Mesendoderm (in vitro differentiated cells): ENCODE measurements at places on chromosomes 6 and 20.

- DNase-seq, result no peak
Measured at GRCh38 chr6:38552121-38552520, 87.6 kb downstream of the BTBD9 start.

DNA sequence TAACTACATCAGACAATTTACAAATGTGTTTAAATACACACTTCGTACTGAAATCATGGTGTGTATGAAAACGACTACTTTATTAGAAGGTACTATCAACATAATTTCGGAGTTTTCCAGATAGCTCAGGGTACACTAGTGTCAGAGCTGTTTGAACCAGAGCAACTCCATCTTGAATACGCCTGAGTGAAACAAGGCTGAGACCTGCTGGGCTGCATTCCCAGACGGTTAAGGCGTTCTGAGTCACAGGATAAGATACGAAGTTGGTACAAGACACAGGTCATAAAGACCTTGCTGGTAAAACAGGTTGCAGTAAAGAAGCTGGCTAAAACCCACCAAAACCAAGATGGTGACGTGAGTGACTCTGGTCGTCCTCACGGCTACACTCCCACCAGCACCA, 167.6 kb downstream of the THBS2 start:
- DNase-seq, result peak; percentile 53

GRCh38 chr6:14456941-14457340, 339.4 kb downstream of the CD83 start:
- no peak for DNase-seq

- DNase-seq, result no peak
Measured at GRCh38 chr6:142714951-142715785, 229.8 kb downstream of the HIVEP2 start.

DNA sequence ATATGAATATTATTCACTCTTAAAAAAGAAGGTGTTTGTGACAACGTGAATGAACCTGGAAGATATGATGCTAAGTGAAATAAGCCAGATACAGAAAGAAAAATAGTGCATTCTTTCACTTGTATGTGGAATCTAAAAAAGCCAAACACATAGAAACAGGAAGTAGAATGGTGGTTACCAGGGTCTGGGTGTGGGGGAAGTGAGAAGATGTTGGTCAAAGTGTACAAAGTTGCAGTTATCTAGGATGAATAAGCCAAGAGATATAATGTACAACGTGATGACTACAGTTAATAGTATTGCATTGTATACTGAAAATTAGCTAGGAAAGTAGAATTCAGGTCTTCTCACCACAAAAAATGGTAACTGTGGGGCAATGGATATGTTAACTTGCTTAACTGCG, 151.1 kb upstream of the HCRTR2 start:
- no peak for DNase-seq

GRCh38 chr6:17004269-17004668, 97.6 kb upstream of the STMND1 start:
- DNase-seq, result no peak

DNA sequence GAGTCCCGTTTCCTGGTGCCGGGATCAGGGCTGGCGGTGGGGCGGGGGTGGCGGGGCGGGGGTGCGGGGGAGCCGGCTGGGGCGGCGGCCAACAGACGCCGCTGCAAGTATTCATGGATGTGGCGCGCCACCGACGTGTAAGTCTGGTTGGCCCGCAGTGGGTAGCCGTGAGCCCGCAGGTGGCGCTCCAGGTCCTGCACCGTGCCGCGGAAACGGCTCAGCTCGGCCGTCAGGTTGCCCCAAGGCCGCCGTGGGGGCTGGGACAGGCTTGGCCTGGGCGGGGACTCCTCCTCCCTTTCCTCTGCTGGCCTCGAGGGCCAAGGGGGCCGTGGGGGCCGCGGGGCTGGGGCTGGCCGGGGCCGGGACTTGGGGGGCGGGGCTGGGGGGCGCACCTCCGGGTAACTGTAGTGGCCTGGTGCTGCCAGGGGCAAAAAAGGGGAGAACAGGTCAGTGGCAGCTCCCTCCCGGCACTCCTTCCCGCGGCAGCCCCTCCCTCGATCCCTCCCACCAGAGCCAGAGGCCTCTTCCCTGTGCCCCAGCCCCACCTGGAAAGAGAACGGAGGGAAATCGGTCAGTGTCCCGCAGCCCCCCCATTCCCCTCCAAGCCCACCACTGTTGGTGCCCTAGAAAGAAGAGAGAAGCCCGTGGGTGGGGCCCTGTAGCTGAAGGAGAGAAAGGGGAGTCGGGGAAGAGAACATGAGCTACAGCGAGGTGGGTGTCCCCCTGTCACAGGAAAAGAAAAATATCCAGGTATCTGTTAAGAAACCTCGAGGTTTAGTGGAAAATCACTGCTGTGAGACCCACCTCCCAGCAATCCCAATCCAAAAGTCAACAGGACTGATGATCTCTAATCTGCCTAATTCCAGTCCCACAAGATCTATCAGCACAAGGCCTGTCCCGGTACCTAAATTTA, 21.3 kb downstream of the TNXB start:
- peak; percentile 95 for DNase-seq

DNA sequence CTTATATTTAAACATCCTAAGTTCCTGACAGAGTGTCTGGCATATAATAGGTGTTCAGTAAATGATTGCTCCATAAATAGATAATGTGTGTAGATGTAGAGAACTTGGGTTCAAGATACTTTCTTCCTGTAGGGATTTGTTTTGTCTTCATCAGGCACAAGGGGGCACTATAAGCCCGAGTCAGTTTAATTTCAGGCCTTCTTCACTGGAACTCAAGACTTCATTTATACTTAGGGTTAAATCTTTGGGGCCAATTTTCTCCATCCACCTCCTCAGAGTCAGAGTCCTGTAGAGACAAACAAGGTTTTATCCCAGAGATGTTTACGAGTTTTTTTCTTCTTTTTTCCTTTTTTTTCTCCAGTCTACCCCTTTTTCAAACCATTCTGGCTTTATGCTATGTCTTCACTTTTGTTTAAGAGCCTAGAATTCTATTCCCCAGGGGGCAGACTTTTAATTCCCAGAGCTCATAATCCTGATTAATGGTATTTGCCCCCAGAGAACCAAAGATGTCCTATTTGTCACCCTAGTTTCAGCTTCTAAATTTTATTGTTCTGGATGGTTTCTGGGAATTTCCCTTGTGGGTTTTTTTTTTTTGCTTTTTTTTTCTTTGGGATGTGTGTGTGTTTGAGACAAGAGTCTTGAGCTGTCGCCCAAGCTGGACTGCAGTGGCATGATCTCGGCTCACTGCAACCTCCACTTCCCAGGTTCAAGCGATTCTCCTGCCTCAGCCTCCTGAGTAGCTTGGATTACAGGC, 88.4 kb downstream of the HFE start:
- DNase-seq, result peak; percentile 83

DNA sequence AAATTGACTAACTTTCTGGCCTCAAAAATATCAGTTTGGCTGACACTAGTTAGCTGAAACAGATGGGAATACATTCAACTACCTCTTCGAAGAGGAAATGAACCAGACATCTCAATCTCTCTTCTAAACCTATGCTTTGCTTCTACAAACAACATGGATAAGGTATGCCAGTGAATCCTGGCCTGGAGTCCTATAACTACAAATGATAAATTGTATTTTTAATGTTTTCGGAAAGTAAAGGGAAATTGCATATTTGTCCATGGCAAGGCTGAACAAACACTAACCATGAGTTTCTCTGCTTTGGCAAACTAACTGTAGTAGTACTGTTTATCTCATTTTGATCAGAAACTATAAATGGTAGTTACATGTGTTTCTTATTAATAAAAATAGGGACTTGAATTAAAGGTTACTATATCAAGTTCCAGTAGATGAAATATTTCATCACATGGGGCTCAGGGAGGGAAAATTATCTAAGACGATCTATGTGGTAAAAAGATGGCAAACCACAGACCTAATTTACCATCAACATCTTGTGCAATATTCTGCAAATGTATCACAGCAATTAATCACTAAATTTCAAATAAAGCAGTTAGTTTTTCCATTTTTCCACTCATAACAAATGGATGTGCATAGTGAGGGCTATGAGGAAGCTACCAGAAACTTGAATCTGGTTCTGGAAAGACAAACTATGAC, 76.8 kb downstream of the COL12A1 start:
- DNase-seq, result no peak
